Endothelial cell of umbilical vein (primary cell): ENCODE measurements at places on chromosomes 1 and 21.

DNA sequence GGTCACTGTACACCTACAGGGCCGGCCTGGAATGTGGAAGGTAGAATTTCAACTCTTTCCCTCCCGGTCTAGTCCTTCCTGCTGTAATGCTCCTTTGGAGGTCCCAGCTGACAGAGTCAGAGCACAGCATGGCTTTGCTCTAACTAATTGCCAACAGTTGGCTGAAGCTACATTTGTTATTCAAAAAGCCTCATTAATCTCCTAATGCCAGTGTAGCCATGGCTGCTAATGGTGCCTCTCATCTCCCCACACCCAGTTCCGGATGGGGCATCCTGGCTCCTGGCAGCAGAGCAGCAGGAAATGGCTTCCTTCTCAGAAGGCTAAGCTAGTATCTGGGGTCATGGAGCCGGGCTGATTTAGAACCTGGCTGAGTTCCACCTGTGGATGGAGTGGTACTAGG lies 18.7 kb upstream of the CAMK1G start:
- DNase-seq, result no peak

DNA sequence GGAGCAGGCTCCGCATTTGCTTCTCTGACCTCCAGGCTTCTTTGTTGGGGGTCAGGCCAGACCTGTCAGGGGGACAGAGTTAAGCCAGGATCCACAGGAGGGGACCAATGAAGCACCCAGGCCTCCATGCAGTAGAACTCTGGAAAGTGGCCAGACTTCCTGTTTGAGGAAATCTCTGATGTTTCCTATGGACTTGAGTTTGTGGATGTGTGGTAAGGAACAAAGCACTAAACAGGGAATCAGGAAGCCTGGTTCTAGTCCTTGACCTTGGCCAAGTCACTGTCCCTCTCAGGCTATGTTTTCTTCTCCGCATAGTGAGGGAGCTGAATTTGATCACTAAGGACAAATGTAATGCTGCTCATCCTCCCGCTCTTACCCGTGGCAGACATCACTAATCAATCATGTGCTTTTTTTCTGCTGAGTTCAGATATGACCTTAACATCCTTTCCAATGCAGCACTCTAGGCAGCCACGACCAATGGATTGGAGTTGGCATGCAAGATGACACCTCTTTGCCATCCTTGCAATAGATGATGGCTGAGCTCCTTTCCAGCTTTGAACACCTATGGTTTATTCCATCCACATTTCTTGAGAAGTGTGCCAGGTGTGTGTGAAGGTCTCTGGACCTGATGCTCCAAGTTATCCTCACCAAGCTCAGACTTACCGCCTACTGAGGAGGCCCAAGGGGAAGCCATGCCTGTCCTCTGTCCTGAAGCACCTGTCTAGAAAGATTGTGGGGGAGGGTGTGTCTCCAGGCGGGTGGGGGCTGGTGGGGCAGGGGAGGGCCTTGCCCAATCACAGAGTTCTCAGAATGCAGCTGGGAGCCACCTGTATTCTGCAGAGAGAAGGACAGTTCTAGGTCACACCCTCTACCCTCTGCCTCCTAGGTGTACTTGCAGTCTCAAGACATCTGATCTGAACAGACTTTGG lies 9.9 kb downstream of the SH2D2A start:
- peak; percentile 62 for DNase-seq

DNA sequence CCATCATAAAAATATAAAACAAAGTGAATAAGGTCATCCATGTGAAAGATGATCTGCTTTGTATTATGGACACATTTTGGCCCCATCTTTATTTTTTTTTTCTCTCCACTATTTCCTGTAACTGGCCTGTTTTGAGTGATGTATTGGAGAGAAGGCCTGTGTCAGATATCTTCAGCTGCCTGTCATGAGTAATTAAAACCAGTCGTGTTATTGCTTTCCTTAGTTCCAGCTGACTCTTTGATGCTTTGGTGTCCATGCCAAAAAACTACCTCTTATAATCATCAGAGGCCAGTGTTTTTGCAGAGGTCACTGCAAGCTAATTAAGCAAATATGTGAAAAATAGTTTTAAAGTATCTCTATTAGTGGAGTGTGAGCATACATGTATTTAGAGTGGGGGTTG lies 29.7 kb downstream of the NTMT2 start:
- DNase-seq, result no peak

DNA sequence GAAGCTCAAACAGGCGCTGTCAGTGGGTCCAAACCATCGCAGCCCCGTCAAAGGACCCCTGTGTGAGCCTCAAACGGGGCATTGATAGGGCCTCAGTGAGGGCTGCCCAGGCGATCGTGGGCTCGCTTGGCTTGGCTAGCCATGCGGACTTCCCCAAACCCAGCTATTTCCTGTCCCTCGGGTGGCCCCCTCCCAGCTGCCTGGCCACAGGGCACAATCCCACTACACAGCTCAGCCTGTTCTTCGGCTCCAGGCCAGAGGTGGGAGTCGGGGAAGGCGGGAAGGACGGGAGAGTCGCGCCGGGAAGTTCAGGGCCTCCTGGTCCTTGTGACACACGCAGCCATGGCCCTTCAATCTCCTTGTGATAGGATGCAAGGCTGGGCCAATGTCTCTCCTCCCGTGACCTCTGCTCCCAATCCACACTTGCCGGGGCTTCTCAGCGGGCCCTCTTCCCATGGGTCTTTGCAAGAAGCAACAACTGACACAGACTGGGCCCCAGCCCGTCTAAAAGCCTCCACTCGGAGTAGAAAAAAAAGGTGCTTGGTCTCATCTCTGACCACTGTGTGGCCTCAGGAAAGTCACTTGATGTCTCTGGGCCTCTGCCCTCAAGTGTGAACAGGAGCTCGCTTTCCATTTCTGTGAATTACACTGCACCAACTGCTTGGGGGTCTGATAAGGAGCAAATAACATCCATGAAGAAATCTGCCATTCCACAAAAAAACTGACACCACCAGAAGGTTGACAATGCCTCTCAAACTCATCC lies 7.1 kb upstream of the MATN1 start:
- DNase-seq, result no peak

DNA sequence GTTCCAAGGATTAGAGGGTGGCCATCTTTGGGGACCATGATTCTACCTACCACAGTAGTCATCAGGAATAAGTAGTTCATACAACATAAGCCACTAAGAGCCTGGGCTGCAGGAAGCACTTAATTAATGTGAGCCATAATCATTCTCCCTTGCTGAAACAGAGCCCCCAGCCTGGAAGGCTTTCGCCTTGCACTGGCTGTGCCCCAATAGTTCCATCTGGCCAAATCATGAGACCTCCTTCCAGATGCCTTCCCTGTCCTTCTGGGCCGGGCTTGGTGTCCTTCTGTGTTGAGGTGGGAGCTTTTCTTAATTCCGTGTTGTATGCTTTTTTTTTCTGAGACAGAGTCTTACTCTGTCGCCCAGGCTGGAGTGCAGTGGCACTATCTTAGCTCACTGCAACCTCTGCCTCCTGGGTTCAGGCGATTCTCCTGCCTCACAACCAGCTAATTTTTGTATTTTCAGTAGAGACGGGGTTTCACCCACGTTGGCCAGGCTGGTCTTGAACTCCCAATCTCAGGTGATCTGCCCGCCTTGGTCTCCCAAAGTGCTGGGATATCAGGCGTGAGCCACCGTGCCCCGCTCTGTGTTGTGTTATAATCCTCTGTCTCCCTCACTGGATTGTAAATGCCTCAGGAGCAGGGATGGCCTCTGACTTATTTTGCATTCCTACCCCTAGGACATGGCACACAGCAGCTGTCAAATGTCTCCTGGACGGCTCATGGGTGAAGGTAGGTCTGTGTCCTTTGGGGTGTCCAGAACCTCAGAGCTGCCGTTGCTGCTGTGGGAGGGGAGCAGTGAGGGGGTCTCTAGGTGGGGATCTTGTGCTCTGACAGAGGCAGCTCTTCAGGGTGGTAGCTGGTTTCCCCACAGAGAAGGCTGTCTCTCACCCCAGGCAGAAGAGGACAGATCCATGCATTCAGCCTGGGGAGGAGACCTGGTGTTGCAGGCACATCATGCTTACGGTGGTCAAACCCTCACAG lies 10.1 kb downstream of the GNG4 start:
- no peak for DNase-seq

DNA sequence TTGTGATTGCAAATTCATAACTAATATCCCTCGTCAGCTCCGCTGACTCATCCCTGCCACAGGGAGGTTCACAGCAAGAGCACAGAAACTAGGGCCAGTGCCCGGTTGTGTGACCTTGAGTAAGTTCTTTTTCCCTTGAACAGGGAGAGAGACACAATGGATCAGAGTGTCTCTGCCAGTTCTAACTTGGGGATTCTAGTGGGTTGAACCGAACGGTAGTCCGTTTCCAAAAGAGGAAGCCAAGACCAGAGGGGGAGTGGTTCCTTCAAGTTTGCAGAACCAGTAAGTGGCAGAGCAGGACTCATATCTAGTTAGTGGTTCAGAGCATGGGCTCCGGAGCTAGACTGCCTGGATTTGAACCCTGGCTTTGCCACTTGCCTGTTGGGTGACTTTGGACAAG lies 4.9 kb upstream of the SHISA4 start:
- peak; percentile 30 for DNase-seq

DNA sequence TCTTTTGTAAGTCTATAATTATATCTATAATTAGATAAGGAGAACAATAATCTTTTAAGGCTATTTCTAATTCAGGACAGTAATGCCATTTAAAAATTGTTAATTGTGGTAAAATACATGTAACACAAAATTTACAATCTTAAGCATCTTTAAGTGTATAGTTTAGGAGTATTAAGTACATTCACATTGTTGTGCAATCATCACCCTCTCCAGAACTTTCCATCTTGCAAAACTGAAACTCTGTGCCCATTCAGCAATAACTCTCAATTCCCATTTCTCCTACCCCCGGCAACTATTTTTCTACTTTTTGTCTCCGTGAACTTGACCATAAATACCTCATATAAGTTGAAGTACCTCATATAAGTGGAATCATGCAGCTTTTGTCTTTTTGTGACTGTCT lies 93.9 kb upstream of the KCNA3 start:
- DNase-seq, result no peak

DNA sequence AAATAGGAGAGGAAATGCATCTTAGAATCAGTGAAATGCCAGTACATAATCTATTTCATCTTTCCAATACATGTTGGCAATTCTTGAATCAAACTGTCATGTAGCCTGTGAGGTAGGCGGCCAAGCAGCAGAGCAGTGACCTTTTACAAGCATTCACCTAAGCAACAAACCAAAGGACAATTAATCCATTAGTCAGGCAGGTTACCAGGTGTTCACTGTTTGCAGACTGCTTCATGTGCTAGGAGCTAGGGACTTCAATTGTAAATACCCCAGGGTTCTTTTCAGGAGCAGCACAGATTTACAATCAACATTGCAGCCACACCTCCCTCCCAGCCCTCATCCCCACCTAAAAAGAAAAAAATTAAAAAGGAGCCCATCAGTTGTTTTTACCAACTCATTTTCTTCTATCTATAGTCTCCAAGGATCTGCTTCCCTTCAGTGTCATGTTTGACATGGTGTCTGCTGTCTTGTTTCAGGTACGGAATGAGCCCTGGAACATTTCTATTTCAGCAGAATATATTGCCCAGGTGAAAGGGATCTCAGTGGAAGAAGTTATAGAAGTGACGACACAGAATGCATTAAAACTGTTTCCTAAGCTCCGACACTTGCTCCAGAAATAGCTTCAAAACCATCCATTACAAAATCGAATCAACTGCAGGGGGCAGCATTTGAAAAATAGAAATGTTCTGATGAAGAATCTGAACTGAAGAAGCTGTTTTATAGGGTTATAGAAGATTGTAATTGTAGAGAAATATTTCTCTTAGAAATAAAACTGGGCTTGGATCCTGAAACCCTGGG lies 23.0 kb downstream of the TATDN3 start:
- peak; percentile 27 for DNase-seq

- no peak for DNase-seq
Measured at GRCh38 chr21:30355906-30356305, 7.5 kb upstream of the KRTAP23-1 start.

GRCh38 chr1:214882616-214883015 lies 199.9 kb upstream of the KCNK2 start:
- DNase-seq, result no peak

DNA sequence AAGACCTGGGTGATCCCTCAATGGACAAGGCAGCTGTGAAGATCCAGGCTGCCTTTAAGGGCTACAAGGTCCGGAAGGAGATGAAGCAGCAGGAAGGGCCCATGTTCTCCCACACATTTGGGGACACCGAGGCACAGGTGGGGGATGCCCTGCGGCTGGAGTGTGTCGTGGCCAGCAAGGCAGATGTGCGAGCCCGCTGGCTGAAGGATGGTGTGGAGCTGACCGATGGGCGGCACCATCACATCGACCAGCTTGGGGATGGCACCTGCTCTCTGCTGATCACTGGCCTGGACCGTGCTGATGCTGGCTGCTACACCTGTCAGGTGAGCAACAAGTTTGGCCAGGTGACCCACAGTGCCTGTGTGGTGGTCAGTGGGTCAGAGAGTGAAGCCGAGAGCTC lies 85.2 kb downstream of the TRIM11 start:
- DNase-seq, result no peak

DNA sequence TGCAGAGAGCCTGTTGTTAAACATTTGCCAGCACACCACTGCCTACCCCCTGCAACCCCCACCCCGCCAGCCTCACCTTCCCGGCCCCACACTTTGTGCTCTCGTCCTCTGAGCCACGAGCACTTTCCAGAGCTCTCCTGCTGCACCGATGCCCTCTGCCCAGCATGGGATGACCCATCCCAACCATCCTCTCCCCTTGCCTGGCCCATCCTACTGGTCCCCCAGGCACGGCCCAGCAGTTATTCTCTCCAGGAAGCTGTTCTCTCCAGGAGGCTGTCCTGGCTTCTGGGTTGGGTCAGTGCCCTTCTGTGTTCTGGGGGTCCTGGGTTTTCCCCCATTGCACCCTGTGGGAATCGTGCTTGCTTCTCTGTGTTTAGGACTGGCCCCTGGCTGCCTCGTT lies 60.1 kb upstream of the ABCG1 start:
- no peak for DNase-seq

DNA sequence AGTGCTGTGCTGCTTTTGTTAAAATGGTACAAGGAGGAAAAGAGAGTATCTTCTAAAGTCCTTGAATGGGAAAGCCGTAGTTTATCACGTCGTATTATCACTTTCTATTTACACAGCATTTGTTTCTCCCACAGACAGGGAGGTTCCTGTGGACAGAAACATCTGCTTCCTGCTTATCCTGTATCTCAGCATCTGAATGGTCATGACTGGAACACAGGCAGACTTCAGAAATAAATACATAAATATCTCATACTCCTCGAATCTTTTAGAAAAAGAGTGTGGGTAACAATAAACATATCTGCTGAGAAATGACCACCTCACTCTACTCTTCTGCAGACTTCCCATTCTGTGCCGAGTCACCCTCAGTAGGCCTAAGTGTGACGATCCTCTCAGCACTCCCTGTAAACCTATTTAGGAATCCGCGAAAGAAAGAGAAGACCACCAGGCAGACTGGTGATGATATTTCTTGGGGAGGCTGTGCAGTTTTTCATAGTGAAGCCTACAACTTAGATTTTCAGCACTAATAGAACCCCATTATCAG lies 393.5 kb downstream of the SMYD3 start:
- DNase-seq, result peak; percentile 84

GRCh38 chr1:15245593-15246360 lies 1.2 kb upstream of the FHAD1 start:
- no peak for DNase-seq

DNA sequence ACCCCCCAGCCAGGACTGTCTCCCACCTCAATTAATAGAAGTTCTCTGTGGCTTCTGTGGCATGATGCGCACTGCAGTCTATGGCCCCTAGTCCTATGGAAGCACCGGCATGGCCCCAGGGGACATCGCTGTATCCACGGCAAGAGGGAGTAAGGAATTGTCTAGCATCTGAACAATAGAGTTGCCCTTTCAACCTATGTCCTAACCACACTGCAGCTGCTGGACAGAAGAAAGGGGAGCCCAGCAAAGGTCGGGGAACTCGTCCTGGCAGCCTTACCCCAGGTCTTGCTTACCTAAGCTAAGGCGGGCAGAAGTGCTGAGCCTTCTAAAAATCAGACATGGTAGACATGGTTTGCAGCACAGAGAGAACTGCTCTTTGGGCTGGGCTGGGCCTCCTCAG lies 103.3 kb upstream of the EDN2 start:
- no peak for DNase-seq
